LoVo (cell line): ENCODE measurements at places on chromosomes 2 and 18.
A peak's percentile ranks its signal among the peaks of the same experiment; 100 is the strongest.

- DNase-seq, result no peak
Observed at GRCh38 chr18:62318228-62319180, 6.6 kb upstream of the TNFRSF11A start.

GRCh38 chr18:10840743-10841142 lies 308.6 kb downstream of the PIEZO2 start:
- DNase-seq, result no peak

GRCh38 chr2:190181123-190181669 lies 118.7 kb upstream of the MSTN start:
- no peak for DNase-seq

- DNase-seq, result no peak
Observed at GRCh38 chr2:231985823-231986261, 24.3 kb downstream of the DIS3L2 start.

DNA sequence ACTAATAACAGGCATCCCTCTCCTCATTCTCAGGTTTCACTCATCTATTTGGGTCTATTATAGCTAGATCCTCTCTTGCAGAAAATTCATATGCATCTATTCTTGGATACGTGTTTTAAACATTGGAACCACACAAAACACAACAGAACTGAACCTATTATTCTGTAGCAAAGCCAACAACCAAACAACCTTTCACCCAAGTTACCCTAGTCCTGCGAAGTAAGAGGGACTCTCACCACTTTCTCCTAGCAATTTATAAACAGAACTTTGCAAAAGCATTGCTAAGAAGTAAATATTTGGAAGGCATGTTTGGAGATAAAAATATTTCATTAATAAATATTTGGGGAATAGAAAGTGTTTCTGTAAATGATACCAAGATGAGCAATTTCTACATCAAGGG lies 20.4 kb upstream of the SH3BP4 start:
- no peak for DNase-seq

DNA sequence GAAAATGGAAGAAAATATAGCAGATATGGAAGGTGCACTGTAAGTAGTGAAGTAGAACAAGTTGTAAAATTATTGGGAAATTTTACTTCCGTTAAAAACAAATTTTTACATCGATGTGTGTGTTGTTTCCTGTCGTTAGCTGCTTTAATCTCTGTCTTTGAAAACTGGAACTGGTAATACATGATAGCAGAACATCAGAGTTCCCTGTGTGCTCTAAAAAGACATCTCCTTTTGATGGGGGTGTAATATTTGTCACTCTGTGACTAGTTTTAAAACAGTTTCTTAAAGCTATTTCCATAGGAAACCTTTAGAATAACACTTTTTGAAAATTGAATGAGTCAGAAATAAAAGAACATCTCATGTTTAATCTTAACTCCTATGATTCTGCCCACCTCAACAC lies 43.5 kb downstream of the COX7A2L start:
- no peak for DNase-seq

- DNase-seq, result no peak
Observed at GRCh38 chr18:49691177-49691608, 122.1 kb downstream of the ACAA2 start.

DNA sequence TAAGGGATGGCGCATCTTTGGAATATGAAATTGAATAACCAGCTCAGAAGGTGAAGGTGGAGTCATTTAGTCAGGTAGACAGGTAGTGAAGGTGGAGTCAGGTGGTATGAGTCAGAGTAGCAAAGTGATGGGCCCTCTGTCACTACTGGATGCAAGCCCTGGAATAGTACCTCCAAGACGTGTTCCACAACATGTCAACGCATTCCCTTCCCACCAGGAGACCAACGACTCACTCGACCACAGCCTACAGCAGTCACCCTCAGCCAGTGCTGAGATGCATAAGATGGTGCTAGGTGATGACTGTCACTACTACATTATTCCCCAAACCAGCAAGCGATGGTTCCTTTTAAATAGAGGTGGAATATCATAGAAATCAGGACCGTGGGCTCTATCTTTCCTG lies 6.8 kb downstream of the CPLX4 start:
- peak; percentile 5 for DNase-seq

DNA sequence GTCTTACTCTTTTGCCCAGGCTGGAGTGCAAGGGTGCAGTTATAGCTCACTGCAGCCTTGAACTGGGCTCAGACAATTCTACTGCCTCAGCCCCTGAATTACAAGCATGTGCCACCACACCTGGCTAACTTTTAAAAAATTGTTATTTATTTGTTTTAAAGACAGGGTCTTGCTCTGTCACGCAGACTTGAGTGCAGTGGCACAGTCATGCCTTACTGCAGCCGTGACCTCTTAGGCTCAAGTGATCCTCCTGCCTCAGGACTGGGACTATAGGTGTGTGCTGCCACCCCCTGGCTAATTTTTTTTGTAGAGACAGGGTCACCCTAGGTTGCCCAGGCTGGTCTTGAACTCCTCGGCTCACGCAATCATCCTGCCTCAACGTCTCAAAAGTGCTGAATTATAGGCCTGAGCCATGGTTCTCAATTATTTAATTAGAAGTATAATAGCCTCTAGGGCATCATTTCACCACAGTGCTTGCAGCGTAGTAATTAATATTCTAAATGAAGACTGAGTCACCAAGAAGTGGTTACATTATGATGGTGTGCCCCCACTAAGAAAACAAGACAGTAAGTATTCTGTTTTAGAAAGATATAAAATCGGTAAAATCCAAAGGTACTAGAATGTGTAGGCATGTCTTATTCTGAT lies 69.6 kb downstream of the EML4 start:
- DNase-seq, result peak; percentile 11

DNA sequence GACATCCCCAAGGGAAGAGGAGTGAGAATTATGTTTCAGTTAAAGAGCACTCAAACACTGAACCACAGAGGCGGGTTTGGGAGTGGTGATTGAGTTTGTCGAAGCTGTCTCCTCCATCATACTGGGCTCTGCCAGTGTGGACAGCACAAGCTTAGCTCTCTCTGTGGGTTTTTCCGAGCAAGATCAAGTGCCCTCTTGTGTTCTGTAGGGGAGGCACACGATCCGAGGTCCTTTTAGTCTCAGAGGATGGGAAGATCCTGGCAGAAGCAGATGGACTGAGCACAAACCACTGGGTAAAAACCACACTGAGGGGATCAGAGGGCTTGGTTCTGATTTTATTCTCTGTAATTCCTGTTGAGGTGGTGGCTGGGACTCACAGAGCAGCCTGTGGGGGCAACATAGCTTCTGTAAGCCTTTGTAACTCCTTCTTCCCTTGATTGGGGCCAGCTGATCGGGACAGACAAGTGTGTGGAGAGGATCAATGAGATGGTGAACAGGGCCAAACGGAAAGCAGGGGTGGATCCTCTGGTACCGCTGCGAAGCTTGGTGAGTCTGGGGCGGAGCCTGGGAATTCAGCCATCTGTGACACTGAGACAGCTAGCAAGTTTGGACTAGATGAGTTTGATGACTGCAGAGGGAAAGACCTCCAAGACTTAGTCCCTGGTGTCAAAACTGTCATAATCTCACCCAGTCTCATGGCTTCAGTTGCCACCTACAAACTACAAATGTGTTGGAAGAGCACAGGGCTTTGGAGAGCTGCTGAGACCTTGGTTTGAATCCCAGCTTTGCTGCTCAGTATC lies 2.0 kb downstream of the NAGK start:
- DNase-seq, result no peak

DNA sequence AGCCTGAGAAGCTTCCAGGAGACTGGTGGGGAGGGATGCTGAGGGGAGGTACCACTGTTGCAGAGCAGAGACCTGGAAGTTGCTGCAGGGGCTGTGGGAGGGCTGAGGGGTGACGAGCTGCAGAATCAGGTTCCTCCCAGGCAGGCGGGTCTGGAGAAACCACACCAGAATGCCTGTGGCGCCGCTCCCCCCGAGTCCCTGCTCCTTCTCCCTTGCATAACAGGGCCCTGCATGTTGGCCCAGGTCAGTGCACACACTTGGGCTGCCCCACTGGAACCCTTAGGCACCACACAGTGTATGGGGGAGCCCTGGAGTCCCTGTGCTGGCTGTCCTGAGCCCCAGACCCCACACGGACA lies 60.4 kb downstream of the ARL4C start:
- no peak for DNase-seq

DNA sequence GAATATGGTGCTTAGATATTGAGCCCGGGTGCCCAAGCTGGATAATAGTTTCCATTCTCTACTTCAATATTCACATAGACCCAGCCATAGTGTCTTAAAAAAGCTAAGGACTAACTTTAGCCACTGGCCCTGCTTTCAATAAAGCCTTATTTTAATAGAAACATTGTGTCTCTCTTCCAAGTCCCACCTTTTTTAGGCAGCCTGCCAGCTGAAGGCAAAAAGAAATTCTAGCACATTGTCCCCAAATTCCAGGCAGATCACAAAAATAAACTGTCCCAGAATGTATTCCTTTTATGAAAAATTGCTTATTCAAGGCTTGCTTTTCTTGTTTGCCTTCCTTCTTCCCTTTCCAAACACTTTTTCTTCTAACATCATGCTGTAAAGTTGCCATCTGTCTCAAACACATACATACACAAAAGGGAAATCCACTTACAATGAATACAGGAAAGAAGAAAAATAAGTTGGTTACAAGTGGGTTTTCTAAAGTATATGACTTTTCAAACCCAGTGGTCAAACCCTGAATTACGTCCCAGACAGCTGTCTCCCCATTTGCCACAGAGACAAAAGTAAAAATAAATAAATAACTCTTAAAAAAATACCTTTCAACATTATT lies 778.5 kb downstream of the BCL11A start:
- DNase-seq, result no peak
